Fibroblast of the aortic adventitia (primary cell): ENCODE measurements at places on chromosomes 7 and 10.
A peak's percentile ranks its signal among the peaks of the same experiment; 100 is the strongest.

DNA sequence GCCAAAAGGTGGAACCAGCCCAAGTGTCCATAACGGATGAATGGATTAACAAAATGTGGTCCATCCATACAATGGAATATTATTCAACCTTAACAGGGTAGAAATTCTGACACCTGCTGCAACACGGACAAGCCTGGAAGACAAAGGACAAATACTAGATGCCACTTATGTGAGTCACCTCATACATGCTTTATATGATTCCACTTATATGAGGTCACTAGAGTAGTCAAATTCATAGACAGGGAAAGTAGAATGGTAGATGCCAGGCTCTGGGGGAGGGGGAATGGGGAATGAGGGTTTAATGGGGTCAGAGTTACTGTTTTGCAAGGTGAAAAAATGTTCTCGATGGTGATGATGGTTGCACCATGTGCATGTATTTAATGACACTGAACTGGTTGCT, 34.0 kb upstream of the CYTH3 start:
- DNase-seq: peak; percentile 49

GRCh38 chr7:80134536-80135308, at the start of gene GNAI1:
Gene GNAI1 (plus strand): TSS chr7:80134831. CDS start chr7:80135161, 330 bp downstream.
- DNase-seq: peak; percentile 87

DNA sequence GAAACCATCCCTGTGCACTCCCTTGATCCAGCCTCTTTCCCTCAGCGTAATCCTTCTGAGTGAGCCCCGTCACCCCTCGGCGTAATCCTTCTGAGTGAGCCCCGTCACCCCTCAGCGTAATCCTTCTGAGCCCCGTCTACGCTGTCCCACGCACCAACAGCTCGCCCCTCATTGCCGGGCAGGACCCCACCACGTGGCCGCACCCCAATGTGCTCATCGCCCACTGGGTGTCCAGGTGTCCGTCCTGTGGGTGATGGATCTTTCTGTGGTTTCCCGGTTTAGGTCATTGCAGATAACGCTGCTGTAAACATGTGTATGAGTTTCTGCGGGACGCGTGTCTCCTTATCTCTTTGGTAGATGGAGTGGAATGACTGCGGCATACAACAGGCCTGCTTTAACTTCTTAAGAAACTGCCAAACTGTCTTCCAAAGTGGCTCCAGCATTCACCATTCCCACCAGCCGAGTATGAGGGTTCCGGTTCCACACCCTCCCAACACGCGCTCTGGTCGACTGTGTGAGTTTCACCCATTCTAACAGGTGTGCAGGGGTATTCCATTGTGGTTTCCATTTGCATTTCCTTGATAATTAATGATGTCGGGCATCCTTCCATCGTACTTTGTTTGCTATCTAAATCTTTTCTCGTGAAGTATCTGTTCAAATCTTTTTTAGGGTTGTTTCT, 42.1 kb upstream of the NKX6-2 start:
- no peak for DNase-seq

DNA sequence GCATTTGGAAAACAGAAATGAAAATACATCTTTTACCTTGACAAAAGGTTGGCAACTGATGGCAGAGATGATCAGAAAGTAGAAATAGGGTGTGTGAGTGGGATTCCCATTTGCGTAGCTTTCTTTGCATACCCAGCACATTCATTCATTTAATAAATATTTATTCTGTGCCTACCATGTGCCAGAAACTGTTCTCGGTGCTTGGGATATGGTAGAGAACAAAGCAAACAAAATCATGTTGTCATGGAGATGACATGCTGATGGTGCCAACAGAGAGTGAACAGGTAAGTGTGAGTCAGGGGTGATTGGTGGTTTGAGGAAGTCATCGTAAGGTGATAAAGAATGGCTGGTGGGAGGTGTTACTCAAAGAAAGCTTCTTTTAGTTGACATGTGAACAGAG, 45.4 kb downstream of the CACNB2 start:
- DNase-seq: no peak

DNA sequence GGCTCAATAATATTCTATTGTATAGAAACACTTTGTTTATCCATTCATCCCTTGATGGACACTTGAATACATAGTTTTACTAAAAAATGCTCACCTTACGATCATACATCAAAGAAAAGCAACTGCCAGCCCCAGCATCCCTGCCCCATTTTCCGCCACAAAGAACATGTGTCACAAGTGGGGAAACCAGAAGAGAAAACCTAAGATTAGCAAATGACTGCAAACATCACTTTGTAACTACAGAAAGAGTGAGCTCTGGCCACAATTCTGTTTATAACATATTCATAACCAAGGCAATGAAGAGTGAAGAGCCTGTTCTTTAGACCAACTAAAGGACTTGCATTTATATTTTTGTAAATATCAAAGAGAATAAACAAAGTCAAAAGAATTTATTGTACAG, 89.8 kb downstream of the DOCK4 start:
- DNase-seq: no peak

DNA sequence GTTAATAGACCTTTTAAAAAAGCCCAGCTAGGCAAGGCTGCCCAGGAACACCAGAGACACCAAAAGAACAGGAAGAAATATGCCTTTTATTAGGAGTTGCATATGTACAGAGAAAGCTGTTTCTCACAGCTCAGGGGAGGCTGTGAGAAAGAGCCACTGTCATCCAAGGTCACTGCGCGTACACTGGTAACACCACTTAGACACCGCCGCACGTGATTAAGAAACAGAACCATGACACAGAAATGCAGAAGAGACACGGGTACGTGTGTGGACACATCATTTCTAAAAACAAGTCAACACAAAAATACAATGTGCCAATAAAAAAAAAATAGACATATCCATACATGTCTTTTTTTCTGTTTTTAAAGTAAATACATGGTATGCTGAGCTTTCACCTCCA, 705.6 kb downstream of the PARD3 start:
- no peak for DNase-seq

DNA sequence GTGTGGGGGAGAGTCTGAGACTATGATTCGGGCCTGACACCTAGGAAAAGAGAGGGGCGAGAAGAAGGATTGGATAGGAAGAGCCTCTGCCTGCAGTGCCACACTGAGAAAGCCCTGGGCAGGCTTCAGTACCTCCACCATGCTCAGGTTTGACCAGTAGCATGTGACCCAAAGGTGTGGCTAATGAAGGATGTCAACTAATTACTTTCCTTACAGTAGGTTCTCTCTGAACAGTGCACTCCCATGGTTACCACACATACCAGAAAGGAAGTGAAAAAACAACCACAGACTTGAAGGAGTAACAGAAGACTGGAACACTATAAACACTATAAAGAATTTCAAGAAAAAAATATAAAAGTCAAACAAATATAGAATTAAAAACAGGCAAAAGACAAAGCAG, 46.2 kb downstream of the SEM1 start:
- DNase-seq: no peak

GRCh38 chr7:158044482-158044823, 543.2 kb downstream of the PTPRN2 start:
- no peak for DNase-seq

DNA sequence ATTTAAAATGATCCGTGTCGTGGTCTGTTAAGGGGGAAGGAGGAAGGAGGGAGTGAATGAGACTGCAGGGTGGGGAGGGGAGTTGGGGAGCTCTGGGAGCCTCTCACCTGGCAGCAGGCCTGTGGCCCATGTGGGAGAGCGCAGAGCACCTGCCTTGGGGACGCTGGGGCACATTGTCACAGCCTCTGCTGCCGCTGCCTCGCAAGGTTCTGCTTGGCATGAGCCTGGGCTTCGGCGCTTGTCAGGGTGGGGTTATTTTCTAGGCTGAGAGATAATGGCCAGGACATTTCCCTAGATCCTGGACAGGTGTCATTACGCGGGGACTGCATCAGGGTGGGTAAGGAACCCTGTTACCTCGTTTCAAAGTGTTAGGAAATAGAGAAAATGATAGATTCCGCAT, 2.2 kb upstream of the SUN1 start:
- DNase-seq: no peak

DNA sequence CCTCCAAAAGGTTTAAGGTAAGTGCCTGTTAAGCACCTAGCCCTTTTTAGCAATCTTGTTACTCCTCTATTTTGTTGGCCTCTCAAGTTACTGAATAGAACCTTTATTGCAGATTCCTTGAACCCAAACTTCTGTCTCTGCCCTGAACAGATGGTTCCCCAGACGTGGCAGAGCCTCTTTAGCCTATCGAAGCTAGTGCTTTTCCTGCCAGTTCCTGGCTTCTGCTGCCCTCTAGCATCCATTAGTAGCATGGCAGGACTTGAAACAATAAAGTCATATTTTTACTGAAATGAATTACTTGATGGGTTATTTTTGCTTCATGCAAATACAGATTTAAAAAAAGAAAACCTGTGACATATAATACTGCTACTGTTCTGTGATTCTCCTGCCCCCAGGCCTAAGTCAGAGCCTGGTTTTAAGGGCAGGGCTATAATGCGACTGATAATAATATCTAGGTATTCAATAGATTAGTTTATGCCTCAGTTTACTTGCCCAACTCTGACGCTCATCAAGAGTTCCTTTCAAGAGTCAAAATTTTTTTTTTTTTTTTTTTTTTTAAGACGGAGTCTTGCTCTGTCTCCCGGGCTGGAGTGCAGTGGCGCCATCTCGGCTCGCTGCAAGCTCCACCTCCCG, 84.3 kb upstream of the PHF14 start:
- peak; percentile 49 for DNase-seq
